ENCODE measurements at places on chromosomes 16 and 17.

GRCh38 chr16:53323924-53324323 is 110.3 kb upstream of the RBL2 start:
- no peak for DNase-seq

DNA sequence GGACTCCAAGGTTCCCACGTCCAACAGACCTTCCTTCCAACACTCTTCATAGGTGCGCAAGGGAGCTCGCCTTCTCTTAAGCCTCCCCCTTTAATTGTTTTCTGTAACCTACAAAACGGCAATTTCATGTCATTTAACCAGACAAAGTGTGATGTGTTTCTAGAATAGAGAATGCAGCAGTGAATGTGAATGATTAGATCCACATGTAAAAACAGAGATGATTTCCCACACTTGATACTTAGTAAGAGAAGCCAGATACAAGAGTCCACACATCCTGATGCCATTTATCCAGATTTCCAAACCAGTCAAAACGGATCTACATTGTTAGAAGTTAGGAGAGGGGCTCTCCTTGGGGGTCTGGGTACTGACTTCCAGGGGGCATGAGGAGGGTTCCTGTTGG is 89.3 kb downstream of the IRF8 start:
- no peak for DNase-seq

GRCh38 chr16:66014221-66014620 is 352.3 kb upstream of the CDH5 start:
- DNase-seq: no peak

DNA sequence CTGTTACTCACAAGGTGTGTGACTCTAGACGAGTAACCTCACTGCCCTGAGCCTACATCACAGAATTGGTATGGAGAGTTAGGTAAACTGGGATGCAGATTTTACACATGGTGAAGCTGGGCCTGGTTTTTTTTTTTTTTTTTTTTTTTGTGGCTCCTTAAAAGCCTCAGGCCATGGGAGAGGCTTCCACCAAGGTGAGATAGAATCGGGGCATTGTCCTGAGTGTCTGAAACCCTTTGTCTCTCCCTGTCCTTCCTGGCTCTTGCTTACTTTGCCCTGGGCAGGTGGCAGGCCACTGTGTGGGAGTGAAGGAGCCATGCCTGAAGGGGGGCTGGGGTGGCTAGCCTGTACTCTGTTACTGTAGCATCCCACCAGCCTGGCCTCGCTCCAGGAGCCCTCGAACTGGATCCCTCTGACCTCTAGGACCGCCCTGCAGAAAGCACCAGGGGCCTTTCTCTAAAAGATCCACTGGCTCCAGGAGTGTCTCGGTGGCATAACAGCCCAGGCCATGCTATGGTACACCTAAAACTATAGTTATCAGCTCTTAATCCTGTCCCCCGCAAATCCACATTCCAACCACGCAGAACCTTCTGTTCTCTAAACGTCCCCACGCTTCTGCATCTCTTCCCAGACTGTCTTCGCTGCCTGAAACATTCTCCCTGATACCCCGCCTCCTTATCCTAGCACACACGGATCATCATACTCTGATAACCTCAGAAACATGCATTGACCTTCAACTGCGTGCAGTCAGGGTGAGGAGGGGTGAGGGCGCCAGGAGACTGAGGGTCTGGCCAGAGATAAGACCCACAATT is 1.7 kb upstream of the SLC13A2 start:
- no peak for DNase-seq

DNA sequence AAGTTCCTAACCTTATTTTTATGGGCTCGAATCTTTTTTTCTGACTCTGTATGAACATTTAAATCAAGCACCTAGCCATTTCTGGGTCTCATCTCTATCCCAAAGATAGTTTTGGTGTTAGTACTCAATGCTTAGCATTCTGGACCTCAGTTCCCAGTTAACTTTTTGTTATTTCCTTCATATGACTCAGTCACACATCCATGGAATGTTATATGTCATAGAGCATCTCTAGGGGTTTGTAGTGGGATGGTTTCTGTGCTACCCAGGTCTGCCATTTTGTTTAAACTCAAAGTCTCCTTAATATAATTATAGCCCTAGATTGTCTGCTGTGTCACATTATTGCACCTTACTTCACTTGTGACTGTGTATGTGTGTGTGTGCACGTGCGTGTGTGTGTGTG is 90.1 kb downstream of the EFCAB13 start:
- no peak for DNase-seq

DNA sequence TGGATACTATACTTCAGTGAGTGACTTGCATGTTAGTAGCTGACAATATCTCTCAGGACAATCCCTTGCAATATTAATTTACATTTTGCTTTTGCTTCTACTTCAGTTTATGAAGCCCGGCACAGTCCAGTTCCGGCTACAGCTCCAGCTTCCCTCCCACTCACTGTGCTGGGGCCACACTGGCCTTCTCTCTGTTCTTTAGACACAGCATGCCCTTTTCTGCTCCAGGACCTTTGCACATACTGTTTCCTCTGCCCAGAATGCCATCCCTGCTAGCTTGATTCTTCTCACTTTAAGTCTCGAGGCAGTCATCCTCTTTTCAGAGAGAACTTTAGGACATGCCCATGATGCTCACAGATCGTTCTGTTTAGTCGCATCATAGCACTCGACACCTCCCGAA is 25.5 kb upstream of the LRRC75A start:
- no peak for DNase-seq

- no peak for DNase-seq
These were observed 228.5 kb downstream of the FOXL1 start for GRCh38 chr16:86806838-86807351.

Data from activated T-cell treated with anti-CD3 and anti-CD28 coated beads, Interleukin-2, amount 50 U/mL, for 72 hours (primary cell).